Myocyte (in vitro differentiated cells): ENCODE measurements at places on chromosomes 1 and 21.
A peak's percentile ranks its signal among the peaks of the same experiment; 100 is the strongest.

GRCh38 chr1:38776466-38777065, 83.0 kb downstream of the RRAGC start:
- no peak for DNase-seq

DNA sequence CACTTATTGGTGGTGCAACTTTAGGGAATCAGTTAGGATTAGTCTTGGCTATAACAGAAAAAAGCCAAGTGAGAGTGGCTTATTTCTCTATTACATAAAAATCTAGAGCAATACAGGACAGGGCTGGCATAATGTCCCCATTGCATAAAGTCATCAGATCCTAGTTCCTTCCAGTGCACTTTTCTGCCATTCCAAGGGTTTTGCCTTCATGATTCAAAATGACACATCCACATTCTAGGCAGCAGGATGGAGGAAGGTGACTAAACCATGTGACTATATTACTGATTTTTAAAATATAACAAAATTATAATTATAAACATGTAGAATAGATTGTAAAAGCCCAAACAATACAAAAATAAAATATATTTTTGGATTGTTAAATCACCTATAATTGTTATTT, 18.8 kb downstream of the JUN start:
- DNase-seq = no peak

- DNase-seq = peak; percentile 99
These were observed at the start of gene SERBP1 for GRCh38 chr1:67430358-67431155. Gene SERBP1, minus strand, starts transcription at chr1:67430402. Its CDS starts 102 bp downstream, at chr1:67430300.

DNA sequence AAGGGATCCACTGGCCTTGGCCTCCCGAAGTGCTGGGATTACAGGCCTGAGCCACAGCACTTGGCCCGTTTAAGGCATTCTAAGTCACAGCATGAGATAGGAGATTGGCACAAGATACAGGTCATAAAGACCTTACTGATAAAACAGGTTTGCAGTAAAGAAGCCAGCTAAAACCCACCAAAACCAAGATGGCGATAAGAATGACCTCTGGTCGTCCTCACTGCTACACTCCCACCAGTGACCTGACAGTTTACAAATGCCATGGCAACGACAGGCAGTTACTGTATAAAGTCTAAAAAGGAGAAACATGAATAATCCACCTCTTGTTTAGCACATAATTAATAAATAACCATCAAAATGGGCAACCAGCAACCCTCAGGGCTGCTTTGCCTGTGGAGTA, 33.3 kb upstream of the RCC2 start:
- no peak for DNase-seq

DNA sequence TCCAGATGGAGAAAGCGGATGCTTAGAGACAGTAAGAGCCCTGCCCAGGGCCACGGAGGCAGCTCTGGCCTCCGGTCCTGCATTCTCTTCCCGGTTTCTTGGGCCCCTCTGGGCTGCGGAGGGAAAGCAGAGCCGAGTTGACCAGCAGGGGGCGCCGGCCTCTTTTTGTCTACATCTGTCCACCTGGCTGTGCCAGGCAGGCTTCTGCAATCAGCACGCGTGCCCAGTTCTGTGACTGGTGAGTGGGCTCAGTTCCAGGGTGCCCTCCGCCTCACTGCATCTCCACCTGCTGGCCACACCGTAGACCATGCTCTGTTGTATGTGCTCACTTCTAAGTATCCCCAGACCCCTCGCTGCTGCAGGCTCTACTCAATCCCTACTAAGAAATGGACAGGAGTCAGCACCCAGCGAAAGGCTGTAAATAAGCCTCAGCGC, 6.7 kb upstream of the HUNK start:
- DNase-seq = peak; percentile 59
